Natural killer cell treated with Interleukin-12 subunit alpha and Interleukin-12 subunit beta and Interleukin-15 and Interleukin-18, amount 100 ng/mL, for 72 hours (primary cell): ENCODE measurements at places on chromosomes 4 and X.

DNA sequence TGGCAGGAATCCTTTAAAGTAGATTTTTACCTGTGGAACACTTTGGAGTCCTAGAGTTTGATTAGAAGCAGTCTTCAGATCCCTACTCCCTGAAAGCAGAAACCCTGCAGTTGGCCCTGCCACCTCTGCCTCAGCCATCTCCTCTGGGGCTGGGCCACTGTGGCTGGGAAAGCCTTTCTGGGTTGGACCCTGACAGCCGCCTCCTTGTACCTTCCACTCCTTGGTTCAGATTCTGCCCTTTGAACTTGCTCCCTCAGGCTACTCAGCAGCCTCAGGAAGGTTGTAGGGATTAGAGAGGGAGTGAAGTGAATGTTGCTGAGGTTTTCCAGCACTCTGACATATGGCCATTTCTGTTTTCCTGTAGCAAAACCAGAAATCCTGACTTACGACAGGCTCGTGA lies 65.5 kb downstream of the KIT start:
- DNase-seq: no peak

DNA sequence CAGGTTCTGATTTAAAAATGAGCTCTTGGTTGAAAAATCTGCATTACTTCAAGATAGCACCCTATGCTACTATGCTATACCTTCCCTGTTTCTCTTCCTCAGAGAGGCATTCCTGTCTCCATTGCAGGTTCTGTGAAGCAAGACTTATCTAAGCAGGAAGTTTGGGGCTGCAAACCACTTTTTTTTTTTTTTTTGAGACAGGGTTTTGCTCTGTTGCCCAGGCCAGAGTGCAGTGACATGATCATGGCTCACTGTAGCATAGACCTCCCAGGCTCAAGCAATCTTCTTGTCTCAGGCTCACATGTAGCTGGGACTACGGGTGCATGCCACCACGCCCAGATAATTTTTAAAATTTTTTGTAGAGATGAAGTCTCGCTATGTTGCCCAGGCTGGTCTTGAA lies 4.0 kb upstream of the CCNG2 start:
- no peak for DNase-seq

DNA sequence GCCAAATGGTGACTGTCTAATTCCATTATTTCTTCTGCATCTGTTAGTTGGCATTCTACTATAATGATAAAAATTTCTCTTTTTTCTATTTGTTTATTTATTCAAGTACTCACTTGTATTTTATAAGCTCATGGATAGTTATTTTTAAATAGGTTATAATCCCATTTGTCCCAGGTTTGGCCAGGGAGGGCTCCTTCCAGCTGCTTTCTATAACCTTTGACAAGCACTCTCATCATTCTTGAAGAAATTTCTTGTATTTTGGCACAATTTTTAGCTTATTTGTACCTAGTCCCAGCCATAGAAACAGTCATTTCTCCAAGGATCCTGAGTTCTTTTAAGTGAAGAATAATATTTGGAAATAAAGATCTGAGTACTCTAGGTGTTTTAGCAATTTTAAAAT lies 1038.6 kb upstream of the AGA start:
- no peak for DNase-seq

GRCh38 chr4:14532436-14532835 lies 469.8 kb upstream of the CPEB2 start:
- DNase-seq: no peak
